ENCODE measurements at places on chromosomes 6 and 20.

GRCh38 chr6:47936820-47937219, 155.0 kb downstream of the OPN5 start:
- no peak for DNase-seq

- no peak for DNase-seq
Measured at GRCh38 chr6:46305236-46305635, 134.5 kb upstream of the ENPP5 start.

- DNase-seq = no peak
Measured at GRCh38 chr6:43993881-43994523, 133.2 kb downstream of the MRPL14 start.

- DNase-seq = no peak
Measured at GRCh38 chr6:128517124-128517523, 3.3 kb downstream of the PTPRK start.

- no peak for DNase-seq
Measured at GRCh38 chr6:5163247-5163646, 78.1 kb downstream of the PPP1R3G start.

GRCh38 chr6:112933947-112934346, 586.8 kb downstream of the RFPL4B start:
- DNase-seq = no peak

GRCh38 chr6:52617087-52617486, 40.2 kb upstream of the TRAM2 start:
- DNase-seq = no peak

- DNase-seq = no peak
Measured at GRCh38 chr6:169783971-169784820, 32.8 kb downstream of the ERMARD start.

- no peak for DNase-seq
Measured at GRCh38 chr6:148249160-148249559, 93.5 kb upstream of the SASH1 start.

GRCh38 chr6:4543596-4543995, 232.6 kb upstream of the CDYL start:
- no peak for DNase-seq

- no peak for DNase-seq
Measured at GRCh38 chr6:16972535-16972934, 129.3 kb upstream of the STMND1 start.

GRCh38 chr6:112348891-112349635, 1.9 kb downstream of the RFPL4B start:
- DNase-seq = peak; percentile 40

DNA sequence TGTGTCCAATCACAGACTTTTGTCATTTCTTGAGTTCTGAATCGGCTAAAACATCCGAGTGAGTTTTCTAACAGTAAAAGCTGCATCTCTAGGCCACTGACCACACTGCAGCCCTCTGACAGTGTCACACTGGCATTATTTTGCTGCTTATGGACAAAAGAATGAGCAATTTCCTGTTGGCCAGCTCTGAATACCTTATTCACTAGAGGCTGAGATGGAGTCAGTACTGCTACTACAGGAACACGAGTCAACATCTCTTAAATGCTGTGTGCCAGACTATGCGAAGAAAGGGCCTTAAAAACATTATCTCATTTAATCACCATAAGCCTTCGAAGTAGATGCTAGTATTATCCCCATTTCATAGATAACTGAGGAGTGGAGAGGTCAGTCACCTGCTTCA, 42.5 kb upstream of the IPCEF1 start:
- DNase-seq = peak; percentile 58

DNA sequence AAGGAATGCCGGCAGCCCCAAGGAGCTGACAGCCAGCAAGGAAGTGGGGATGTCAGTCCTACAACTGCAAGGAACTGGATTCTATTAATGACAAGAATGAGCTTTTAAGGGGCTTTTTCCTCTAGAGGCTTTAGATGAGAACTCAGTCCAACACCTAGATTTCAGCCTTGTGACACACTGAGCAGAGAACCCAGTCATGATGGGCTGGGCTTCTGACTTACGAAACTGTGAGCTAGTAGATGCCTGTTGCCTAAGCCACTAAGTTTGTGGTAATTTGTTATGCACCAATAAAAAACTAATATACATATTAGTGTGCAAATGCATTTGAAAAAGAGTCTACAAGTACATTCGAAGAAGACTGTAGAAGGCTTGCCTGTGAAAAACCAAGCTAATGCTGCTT, 263.3 kb downstream of the SOX4 start:
- peak; percentile 50 for DNase-seq

DNA sequence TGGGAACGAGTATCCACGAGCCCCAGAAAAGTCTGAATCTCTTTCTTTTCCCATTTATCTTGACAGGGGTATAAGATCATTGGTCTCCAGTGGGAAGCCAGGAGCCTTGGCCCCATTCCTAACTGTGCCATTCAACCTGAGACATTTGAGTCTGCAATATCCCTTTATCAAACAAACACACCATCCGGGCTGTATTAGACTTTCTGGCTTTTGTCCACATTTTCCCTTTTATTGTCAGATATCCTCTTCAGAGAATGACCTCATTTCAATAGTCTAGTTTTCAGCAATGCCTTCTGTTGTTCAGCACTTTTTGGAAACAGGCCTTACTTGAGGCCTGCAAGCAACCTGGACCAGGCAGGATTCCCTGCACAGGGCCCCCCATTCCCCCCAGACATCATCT, 15.7 kb downstream of the BPIFA1 start:
- no peak for DNase-seq

- no peak for DNase-seq
Measured at GRCh38 chr20:63006540-63007359, at the start of gene BHLHE23. BHLHE23 (minus strand) TSS chr20:63006964; CDS start chr20:63006774, 190 bp downstream.

- no peak for DNase-seq
Measured at GRCh38 chr20:61355585-61355984, 103.5 kb downstream of the CDH4 start.

All from AG10803 (cell line).